ENCODE measurements at places on chromosomes 11 and 22. TPM values are rescaled to one million over a fixed set of nuclear protein-coding genes. Genes with fewer than 3 reads are reported as not detected.

DNA sequence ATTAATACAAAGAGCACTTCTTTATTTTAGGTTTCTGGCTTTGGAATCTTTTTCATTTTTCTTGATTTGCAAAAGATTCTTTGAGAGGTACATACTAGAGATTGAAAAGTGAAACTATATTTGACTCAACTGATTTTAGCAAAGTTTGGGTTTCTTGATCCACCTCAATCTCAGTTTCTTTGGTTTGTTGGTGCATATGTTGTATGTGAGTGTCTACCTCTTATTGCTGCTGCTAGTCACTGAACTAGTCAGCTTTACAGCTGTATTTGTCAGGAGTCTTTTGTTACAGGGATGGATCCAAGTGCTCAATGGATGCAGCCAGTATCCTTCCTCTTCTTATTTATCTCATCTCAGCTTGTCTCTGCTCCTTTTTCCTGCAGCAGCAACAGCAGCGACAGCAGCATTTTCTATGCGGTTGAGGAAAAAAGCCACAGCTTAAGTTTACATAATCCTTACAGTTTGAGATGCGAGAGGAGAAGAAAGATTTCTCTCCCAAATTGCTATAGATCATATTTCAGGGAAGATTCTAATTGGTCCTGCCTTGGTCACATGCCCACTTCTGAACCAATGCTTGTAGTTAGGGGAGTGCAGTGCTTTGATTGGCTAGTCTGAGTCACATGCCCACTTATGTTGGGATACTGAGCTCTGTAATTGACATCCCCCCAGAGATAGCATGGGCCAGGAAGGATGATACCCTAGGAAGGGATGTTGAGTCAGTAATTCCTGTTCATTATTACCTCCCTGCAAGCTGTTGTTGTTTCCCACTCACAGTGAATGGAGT is 10.0 kb upstream of the ZNRF3 start:
- DNase-seq: no peak
- H3K4me1 ChIP-seq: no peaks in the 10 kb centered on the region
- no peaks in the 10 kb centered on the region for H3K27me3 ChIP-seq
- H3K36me3 ChIP-seq: no peaks in the 10 kb centered on the region
- H3K27ac ChIP-seq: no peak overlapping the region

GRCh38 chr11:113971506-113972195 is 3.3 kb upstream of the HTR3A start:
- H3K36me3 ChIP-seq: no peaks in the 10 kb centered on the region
- no peak for DNase-seq
- peaks cover 7% of the 10 kb centered on the region for H3K4me1 ChIP-seq
- H3K4me3 ChIP-seq: no peak overlapping the region

DNA sequence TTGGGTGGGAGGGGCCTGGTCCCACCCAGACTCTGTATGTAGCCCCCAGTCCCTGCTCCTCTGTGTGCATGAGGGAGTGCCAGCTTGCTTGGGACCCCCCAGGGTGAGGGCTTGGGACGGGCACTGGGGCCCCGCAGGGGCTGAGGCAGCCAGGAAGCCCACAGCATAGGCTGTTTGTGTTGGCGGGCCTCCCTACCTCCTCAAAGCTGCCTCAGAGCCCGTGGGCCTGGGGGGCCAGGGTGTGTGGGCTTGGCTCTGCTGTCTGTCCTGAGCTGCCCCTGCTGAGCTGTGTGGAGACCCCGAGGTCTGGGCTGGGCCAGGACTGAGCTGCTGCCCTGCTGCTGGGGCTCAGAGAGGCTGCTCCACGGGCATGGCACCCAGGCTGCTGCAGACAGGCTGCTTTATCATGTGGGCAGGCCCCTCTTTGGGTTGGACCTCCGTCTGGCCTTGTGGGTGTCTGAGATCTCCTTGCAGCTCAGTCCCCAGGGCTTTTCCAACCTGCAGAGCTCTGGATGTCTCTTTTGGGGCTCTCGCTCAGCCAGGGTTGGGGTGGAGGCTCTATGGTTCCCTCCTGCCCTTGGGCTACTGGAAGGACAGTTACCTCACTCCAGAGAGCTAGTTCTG is 3.3 kb downstream of the TSPAN4 start:
- peaks cover 48% of the 10 kb centered on the region for H3K4me1 ChIP-seq
- no peaks in the 10 kb centered on the region for H3K36me3 ChIP-seq
- H3K27me3 ChIP-seq: no peaks in the 10 kb centered on the region
- no peak for DNase-seq
- peak overlapping the region; percentile 100 for H3K4me3 ChIP-seq
- peak overlapping the region; percentile 97 for H3K27ac ChIP-seq

DNA sequence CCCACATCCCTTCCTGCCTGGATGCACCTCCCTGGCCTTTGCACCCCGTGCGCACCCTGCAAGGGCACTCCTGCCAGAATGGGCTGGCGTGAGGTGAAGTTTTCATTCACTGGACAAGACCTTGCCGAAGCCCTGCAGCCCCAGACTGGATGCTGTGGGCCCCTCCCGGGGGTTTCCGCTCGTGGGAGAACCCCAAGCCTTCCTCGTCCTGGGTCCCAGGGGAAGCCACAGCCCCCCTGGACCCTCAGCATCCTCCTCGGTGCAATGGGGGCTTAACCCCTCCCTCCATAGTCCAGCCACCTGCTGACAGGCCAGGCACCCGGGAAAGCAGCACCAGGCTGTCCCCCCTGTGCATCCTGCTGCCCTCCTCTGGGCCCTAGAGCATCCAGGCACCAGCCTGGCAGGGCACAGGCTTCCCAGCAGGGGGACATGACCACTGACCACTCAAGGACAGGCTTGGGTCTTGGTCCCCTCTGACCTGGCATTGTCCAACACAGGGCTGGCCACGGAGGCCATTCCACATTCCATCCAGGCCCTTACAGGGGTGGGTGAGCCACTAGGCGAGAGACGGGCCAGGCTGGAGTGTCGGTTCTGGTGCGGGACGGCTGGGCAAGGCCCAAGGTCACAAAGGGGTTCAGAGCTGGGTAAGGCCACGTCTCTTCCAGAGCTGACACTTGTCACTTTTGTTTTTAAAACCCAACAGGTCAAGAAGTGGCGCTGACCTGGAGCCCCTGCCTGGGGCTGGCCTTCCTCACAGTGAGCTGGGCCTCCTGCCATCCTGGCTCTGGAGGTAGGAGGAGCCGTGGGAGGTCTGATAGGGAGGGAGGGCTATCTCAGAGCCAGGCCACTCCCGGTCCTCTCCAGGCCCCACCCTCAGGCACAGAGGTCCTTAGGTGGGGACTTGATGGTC is 41.5 kb upstream of the PPARA start:
- peak overlapping the region; percentile 80 for H3K27ac ChIP-seq
- peaks cover 63% of the 10 kb centered on the region for H3K36me3 ChIP-seq
- no peaks in the 10 kb centered on the region for H3K27me3 ChIP-seq
- no peak overlapping the region for H3K4me3 ChIP-seq
- no peak for DNase-seq

The RASD2 gene
- 4.1 TPM for total RNA-seq

GRCh38 chr22:21443057-21443734 is 24.0 kb upstream of the TMEM191C start:
- peak; percentile 40 for DNase-seq
- H3K27me3 ChIP-seq: no peaks in the 10 kb centered on the region
- peaks cover 27% of the 10 kb centered on the region for H3K36me3 ChIP-seq
- no peaks in the 10 kb centered on the region for H3K4me1 ChIP-seq

GRCh38 chr11:85316967-85317366 is 310.2 kb downstream of the DLG2 start:
- no peak for DNase-seq
- no peaks in the 10 kb centered on the region for H3K36me3 ChIP-seq
- no peak overlapping the region for H3K27ac ChIP-seq
- no peak overlapping the region for H3K4me3 ChIP-seq
- no peaks in the 10 kb centered on the region for H3K4me1 ChIP-seq
- no peaks in the 10 kb centered on the region for H3K27me3 ChIP-seq

The RASL10A gene
- total RNA-seq: 0.72 TPM

- H3K27ac ChIP-seq: peak overlapping the region; percentile 51
- peaks cover 11% of the 10 kb centered on the region for H3K4me1 ChIP-seq
- H3K36me3 ChIP-seq: no peaks in the 10 kb centered on the region
- no peak overlapping the region for H3K4me3 ChIP-seq
These were observed 12.5 kb upstream of the MB start for GRCh38 chr22:35629406-35630216.

DNA sequence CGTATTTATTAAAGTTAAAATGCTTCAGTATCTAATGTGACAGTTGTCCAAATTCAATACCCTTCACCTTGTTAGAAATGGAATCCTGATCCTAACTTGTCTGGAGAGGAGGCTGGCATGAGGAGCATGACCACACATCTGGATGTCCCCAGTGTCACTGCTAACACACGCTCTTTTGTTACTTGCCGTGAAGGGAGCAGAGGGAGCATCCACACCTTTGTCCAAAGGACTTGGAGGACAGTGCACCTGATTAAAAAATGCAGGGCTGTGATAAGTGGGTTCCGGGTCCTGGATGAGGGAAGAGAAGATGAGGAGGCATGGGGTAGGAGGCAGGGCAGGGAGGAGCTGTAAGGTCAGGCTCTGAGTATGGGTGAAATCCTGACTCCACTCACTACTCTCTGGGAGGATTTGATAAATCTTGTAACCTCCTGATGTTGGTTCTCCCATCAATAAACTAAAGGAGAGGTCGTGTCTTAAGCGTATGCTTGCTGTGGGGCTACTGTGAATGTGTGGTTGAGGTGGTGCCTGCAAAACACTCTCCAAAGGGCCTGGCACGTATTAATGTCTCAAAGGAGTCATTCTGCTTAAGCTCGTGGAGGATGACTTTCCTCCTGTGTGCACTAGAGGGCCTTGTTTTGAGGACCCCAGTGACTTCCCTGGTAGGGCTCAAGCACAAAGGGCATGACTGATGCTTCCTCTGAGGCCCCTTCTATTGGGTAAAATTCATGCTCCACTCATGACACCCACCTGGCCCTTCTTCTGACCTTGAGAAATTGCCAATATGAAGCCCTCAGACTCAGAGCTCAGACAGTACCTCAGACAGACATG is 16.8 kb upstream of the IGLL5 start:
- no peak overlapping the region for H3K27ac ChIP-seq

DNA sequence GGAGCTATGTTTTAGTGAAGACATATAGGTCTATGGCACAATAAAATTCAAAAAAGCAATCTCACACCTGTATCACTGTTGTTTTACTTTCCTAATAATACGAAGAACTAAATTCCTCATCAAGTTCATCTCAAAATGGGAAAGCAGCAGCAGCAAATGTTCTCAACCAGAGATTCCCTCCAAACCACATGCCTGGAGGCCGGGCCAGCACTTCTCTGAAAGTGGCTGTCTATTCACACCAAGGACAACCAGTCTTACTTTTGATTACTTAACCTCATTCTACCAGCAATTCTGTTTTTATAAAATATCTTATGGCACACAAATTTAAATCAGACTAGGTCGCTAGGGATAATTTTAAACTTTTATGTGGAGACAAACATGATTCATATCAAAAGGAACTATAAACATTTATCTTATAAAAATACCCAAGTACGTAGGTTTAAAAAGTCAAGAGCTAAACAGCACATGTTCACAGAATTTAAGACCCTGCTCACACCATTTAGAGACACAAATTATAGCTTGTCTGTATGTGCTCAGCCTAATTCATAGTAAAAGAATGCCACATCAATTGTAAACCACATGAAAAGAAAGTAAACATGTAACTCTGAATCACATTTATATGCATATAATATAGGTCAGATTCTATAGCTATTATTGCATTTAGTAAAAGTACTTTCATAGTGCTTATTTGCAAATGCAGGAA is 46.1 kb downstream of the RRAS2 start:
- peaks cover 25% of the 10 kb centered on the region for H3K4me1 ChIP-seq
- no peaks in the 10 kb centered on the region for H3K36me3 ChIP-seq
- no peak overlapping the region for H3K4me3 ChIP-seq
- no peak for DNase-seq

DNA sequence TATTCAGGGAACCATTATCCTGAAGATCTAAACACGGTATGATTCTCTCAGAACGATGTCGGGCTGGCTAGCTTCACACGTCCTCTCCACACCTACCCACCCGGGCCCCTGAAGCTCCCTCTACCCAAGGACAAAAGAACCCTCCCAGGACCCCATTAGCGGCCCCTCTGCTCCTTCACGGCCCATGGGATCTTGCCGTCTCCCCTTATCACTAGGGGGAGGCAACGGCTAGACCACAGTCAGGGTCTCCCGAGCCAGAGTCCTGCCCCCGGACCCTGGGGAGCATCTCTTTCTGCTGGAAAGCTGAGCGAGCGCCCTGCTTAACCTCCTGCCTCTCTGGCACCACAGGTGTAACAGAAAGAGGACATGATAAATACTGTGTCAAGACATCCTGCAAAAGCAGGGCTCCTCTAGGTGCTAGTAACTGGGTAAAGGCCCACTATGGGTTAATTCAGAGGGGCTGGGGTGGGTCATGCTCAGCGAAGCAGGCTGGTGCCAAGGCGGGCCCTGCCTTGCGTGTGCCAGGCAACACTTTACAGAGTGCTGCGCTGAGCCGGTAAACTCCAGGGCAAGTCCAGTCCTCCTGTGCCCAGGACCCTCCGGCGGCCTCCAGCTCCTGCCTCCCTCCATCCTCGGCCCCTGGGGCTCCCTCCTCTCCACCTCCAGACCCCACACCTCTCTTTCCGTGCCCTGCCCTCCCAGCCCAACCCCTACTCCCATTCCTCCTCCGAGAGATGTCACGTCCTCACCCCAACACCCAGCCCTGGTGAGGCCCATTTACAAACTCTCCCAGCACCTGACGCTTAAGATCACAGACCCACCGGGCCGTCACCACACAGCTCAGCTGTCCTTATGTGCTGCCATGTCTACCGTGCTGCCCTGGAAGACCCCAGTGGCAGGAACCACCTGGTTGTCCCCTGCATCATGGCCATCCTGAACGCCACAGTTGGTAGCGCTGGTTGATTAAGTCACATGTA is 3.0 kb downstream of the TOLLIP start:
- H3K4me3 ChIP-seq: no peak overlapping the region
- peaks cover 7% of the 10 kb centered on the region for H3K36me3 ChIP-seq
- DNase-seq: no peak
- H3K27ac ChIP-seq: no peak overlapping the region
- H3K27me3 ChIP-seq: no peaks in the 10 kb centered on the region

The SLC6A5 gene
- not detected for total RNA-seq

The OPCML gene
- total RNA-seq: not detected

The RIMBP3B gene
- 0.09 TPM for total RNA-seq

The ESAM gene
- 164 TPM for total RNA-seq

DNA sequence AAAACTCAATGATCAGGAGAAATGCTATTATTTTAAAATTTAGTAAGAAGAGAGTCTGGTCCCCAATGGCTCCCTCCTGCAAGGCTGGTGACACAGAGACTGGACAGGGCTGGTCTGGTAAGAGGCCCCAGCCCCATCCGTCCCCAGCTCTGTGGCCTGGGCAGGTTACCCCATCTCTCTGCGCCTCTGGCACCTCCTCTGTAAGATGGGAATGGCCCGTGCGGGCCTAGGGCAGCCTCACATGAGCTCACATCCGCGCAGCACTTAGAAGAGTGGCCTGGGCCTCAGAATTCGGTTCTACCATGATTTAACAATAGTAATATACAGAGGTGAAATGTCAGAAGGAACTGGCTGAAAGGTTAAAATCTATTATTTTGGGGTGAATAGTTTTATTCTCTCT is 1.2 kb downstream of the APOBEC3F start:
- no peaks in the 10 kb centered on the region for H3K27me3 ChIP-seq
- H3K4me3 ChIP-seq: peak overlapping the region; percentile 66
- H3K4me1 ChIP-seq: peaks cover 9% of the 10 kb centered on the region
- no peaks in the 10 kb centered on the region for H3K36me3 ChIP-seq
- no peak for DNase-seq
- H3K27ac ChIP-seq: no peak overlapping the region

The MRGPRE gene
- total RNA-seq: not detected

Data from upper lobe of right lung (tissue), 1 donor.